DMS79 treated with DMSO at 0.1 percent for 48 hours (cell line): ENCODE measurements at places on chromosomes 6 and 20.

GRCh38 chr20:19932170-19932667 is 84.9 kb upstream of the NAA20 start:
- no peak for DNase-seq

DNA sequence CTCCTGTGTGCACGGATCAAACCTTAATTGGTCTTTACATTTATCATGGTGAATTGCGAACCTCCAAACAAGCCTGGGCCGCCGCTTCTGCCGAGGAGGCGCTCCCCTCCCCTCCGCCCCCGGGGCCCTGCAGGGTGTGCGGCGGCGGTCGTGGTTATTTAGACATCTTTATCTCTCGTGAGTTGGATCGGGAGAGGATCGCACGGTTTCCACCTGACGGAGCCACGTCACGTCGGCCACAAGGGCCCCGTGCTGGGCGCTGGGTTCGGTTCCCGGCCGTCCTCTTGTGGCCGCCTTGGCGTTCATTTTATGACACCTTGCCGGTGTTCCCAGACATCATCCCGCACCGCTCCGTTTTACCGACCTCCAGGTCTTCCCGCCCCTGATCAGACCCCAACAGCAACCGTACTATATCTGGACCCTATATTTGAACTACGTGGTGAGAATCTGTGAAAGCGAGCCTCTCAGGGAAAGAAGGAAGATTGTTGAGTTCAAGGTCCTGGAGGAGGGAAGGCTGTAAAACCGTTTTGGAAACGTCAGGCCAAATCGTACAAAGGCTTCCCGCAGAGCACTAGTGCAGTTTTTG is 1.3 kb upstream of the CNR1 start:
- peak; percentile 2 for DNase-seq

- DNase-seq, result no peak
Observed at GRCh38 chr6:128164254-128164653, 263.4 kb upstream of the THEMIS start.

- DNase-seq, result no peak
Observed at GRCh38 chr6:39590871-39591393, 134.3 kb downstream of the KIF6 start.

GRCh38 chr6:139757784-139758183 is 383.3 kb upstream of the CITED2 start:
- no peak for DNase-seq

DNA sequence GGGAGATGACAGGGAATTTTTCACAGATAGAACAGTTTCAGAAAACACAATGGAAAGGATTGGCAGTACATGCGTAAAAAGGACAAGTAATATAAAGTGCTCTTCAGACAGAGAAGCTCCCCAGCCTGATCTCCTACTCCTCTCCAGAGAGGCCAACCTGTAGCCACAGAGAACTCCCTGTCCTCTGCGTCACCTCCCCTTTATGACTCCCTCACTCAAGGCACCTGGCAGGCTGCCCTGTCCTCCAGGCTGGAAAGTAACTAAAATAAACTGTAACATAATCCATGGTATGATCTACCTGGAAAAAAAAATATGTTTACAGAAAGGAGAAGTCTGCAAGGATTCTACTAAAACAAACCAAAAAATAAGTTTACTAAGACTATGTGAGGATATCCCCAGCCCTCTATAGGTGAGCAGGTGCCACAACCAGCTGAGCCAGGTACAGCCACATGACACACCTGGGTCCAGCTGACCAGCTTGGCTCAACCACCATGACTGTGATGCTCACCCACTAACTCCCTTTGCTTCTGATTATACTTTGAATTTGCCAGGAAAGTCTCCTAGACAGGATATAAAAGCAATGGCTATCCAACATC is 29.2 kb downstream of the MBOAT1 start:
- peak; percentile 84 for DNase-seq

DNA sequence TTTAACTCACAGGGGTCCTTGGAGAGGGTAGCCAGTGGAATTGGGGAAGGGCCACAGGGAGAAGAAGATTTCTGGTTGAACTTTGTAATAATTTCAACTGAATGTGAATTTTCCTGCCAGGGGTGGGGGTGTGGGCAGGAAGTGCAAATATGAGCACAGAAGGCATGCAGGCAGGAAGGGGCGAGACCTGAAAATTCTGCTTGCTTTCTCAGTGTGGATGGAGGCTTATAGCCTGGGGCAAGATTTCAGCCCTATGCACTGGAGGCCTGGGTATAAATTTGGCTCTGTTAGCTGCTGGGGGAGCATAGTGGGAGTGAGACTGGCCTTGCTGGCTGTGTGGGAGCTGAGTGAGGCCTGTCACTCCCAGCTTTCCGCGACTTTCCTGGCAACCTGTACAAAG is 54.4 kb downstream of the PERP start:
- DNase-seq, result no peak

- no peak for DNase-seq
Observed at GRCh38 chr6:21228411-21228810, 365.1 kb upstream of the SOX4 start.

DNA sequence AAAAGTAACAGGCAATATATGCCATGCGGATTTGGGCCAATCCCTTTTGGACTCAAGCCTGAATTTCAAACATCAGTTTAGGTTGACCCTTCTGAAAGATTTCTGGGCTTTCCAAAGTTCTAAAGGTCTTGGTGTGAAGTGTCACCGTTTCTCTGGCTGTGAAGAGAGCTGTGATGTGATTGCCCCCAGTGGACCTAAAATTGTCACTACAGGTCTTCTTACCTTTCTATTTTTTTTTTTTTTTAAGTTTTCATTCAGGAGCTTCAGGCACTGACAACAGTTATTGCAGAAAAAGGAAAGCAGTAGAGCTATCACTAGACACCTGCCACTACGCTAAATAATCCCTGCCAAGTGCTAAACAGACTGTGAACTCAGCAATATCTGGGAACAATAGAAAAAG is 75.7 kb upstream of the OPRM1 start:
- DNase-seq, result no peak
